ENCODE measurements at places on chromosomes 11 and 22.

- no peak for DNase-seq
These were observed 141.6 kb upstream of the CADM1 start for GRCh38 chr11:115645631-115646317.

DNA sequence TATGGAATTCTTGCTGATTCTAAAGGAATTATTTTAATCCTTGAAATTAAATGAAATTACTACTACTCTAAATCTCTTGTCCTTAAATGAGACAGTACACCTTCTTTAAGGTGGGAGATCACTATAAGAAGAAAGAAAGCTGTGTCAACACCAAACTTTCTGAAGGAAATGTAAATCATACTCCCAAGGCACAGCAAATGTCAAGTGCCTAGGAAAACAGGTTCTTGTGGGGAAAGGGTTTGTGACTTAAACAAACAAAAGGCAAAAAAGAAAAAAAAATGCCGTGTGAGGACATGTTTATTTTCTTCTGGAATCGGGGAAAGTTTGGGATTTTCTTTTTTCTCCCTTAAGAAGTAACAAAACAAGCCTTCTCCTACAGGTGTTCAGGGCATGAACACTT, 745.1 kb downstream of the DLG2 start:
- DNase-seq, result no peak

DNA sequence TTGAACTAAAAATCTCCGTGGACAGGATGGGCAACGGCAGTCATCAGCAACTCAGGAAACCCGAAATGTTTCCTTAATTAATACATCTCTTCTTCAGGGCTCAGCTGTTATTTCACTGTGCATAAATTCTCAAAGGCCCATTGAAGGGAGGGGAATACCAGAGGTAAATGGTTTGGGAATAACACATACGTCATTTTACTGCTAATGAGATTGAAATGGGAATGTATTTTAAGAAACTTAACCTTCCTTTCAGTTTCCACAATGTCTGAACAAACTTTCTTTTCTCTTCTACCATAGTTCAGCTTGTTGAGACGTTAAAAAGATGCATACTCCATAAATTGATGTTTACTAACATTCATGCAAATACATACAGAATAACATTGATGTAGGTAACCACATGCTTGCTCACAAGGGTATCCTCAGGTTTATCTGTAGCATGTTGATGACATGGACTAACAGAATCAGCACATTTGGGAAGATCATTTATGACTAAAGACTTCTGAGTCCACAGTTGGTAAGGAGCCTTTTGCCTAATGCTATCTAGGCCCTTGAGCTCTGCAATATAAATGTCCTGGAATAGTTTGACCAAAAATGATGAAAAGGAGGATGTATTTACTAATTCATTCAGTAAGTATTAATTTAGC, 7.7 kb upstream of the PRRG4 start:
- DNase-seq, result no peak

DNA sequence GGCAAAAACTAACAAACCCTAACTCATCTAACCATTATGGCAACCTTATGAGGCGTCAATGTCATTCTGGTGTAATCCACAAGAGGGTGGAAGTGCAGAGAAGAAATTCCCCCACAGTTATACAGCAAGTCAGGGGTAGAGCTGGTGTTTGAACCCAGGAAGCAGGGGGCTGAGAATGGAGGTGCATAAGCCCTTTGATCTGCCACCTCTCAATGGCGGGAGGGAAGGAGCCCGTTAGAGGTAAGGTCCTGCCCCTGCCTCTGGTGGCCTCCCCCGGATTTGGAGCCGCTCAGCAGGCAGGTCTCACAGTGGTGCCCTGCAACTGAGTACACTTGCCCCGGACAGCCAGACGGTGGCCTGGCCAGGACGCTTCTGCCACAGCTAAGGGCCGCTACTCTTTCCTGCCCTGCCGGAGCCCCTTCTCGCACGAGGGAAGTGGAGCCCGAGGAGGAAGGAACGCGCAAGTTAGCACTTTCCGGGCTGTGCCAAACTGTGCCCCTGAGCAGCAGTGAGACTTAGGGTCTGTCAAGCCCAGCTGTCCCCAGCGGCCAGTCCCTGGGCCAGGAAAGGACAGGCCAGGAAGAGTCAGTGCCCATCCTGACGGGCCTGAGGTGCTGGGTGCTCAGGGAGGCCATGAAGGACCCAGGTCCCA, 1.1 kb downstream of the FXYD2 start:
- no peak for DNase-seq

DNA sequence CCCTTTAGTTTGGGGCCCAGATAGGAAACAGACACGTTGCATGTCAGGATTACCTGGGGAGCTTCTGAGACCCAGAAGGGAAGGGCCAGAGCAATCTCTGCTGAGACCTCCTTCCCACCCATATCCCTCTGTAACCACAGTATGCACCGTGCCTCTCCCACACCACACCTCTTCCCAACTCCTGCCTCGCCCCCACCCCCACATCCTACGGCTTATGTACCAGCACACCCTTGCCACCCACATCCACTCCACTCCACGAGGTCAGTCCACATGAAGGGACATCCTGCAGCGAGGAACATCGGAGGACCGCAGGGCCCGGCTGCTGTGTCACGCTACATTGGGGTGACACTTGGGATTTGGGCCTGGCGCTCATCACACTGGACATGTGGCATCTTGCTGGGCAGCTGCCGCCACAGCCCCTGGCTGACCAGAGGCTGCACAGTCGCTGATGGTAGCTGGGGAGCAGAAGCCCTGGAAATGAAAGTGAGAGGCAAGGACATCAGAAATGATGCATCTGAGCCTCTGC, 118.3 kb upstream of the LMO1 start:
- DNase-seq, result no peak

DNA sequence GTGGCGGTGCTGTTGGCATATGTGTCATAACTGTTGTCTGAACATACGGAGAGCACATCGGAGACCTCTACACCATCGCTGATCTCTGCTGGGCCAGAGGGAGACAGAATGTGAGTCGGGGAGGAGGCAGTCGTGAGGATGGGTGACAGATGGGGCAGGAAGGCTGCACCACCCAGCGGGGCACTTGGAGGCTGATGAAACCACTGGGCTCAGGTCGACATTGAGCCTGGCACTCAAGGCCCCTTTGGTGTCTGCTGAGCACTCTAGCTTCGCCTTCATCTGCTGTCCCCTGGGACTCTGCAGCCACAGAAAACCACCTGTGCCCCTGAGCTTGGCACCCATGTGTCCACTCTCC, 2.5 kb upstream of the KLHL35 start:
- DNase-seq, result no peak

GRCh38 chr11:129023968-129024676, 81.5 kb upstream of the TP53AIP1 start:
- no peak for DNase-seq

DNA sequence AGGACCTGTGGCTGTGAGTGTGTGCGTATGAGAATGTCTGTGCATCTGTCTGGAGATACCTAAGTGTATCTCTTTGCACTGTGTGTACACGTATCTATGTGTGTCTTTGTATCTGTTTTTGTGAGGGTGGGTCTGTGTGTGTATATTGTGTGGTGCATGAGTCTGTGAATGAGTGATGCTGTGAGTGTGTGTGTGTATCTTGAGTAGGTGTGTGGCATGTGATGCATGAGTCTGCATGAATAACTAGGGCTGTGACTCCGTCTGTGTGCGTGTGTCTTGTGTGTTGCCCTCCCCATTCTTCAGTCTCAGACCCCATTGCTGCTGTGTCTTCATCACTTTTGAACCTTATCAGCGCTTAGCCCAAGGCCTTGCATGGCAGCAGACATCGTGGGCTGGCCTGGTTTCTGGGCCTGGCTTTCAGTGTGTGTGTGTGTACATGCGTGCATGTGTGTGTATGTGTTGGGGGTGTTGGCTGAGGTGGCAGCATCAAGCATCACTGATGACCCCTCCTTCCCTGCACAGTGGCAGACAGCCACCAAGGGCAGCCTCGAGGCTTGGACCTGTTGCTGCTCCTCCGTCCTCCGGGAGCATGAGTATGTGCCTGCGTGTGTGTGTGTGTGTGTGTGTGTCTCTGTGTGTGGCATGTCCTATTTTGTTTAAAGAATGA, 1.4 kb downstream of the SGSM1 start:
- no peak for DNase-seq

All from skeletal muscle cell (primary cell).